Left ventricle myocardium superior (tissue), 1 donor: ENCODE measurements at places on chromosomes 11 and 22. TPM values are rescaled to one million over a fixed set of nuclear protein-coding genes. Genes with fewer than 3 reads are reported as not detected.

DEUP1 gene
- total RNA-seq: not detected

DLG2 gene
- 5.7 TPM for total RNA-seq

CAT gene
- total RNA-seq: 150 TPM

C11orf42 gene
- not detected for total RNA-seq
